Stimulated activated CD8-positive, alpha-beta memory T cell treated with anti-CD3 and anti-CD28 coated beads, Interleukin-15, amount 100 ng/mL, for 48 hours (primary cell): ENCODE measurements at places on chromosomes 5 and 9.
A peak's percentile ranks its signal among the peaks of the same experiment; 100 is the strongest.

- no peak for DNase-seq
These were observed 146.6 kb downstream of the EFNA5 start for GRCh38 chr5:107524111-107524510.

- DNase-seq, result no peak
These were observed 37.2 kb upstream of the COL15A1 start for GRCh38 chr9:98906273-98907040.

DNA sequence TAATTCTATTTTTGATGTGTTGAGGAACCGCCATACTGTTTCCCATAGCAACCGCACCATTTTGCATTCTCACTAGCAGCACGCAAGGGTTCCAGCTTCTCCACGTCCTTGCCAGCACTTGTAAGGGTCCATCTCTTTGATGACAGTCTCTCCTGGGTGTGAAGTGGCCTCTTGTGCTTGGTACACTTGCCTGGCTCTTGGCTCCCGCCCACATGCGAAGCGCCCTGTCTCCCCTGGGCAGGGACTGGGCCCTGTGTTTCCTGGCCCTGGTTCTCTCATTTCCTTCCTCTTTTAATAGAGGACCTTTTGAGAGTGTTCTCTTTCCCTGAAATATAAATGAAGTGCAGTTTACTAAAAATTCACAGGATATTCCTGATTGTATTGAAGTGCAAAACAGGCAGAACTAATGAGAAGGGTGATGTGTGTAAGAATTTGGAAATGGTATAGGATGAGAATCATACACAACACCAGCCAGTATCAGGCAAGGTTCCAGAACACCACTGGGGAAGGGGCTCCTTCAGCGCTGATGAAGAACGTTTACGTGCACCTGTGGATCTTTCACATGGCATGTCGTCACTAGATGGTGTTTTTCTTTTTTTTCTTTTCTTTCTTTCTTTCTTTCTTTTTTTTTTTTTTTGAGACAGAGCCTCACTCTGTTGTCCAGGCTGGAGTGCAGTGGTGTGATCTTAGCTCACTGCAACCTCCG is 73.0 kb downstream of the EHMT1 start:
- no peak for DNase-seq

- DNase-seq, result no peak
These were observed 26.0 kb downstream of the GABRP start for GRCh38 chr5:170809551-170809950.

DNA sequence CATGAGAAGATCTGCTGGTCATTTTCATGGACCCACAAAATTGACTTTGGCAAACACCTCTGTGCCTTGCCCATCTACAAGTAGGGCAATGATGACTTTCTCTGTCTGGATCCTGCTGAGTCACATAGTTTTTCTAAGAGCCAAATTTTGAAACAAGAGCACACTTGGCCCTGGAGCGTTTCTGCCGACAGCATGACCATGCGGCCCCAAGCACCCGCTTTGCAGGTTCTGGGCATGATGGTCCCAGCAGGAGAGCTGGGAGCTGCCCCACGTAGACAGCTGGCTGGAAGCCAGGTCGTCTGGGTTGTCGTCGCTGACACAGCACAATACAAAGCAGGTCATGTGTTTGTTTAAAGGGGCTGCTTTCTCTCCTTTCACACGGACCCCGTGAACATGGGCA is 159.8 kb downstream of the SYK start:
- DNase-seq, result no peak

DNA sequence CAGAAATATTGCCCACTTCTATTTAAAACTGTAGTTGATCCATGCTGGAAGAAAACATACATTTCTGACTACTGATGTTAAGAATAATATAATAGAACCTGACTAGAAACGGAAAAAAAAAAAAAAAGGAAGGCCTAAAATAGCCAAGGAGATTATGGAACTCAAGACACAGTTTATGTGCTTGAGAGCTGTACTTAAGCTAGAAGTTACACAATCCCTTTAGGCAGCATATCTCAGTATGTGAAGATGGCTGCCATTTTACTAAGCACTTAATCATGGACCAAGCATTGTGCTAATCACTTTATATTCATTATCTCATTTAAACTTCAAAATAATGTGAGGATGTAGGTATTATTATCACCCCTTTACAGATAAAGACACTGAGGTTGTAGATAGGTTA is 73.0 kb upstream of the NR4A3 start:
- no peak for DNase-seq

GRCh38 chr9:137823986-137824771 is 53.4 kb upstream of the CACNA1B start:
- no peak for DNase-seq

GRCh38 chr9:124210697-124211096 is 47.1 kb upstream of the NEK6 start:
- peak; percentile 41 for DNase-seq

DNA sequence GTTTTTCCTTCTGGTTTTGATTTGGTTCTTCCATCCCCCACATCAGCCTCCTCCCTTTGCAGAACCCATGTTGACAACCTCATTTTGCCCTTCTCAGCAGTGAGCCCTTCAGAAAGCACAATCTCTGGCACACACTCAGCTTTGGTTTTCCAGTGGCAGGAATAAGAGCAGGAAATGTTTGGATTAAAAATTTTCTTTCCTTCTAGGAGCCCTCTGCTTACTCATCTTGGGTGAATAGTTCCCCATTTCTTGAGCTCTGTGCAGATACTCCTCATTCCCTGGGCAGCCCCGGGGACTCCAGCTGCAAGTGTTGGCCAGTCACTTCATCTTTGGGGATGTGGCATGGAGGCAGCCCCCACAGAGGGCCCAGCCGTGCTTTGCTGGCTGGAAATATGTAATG is 170.5 kb downstream of the NR3C1 start:
- DNase-seq, result no peak

DNA sequence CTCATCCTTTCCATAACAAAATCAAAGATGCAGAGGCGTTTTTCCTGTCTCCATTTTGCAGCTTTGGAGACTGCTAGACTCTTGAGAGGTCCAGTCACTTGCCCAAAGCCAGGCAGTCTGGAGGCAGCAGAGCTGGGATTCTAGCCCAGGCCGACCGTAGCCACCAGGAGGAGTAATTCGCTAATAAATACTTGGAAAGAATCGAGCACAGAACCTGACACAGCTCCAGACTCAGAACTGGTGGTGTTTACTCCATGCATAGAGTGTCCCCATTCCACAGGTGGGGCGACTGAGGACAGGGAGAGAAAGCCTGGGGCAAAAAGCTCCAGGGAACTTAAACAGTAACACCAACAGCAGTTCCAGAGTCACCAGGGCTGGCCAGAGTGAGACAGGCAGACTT is 10.7 kb upstream of the CERCAM start:
- no peak for DNase-seq
